Esophagus squamous epithelium (tissue), 5 donors: ENCODE measurements at places on chromosomes 2 and 18.

GRCh38 chr2:24375349-24376087 is 15.2 kb upstream of the ITSN2 start:
- no peak for DNase-seq

DNA sequence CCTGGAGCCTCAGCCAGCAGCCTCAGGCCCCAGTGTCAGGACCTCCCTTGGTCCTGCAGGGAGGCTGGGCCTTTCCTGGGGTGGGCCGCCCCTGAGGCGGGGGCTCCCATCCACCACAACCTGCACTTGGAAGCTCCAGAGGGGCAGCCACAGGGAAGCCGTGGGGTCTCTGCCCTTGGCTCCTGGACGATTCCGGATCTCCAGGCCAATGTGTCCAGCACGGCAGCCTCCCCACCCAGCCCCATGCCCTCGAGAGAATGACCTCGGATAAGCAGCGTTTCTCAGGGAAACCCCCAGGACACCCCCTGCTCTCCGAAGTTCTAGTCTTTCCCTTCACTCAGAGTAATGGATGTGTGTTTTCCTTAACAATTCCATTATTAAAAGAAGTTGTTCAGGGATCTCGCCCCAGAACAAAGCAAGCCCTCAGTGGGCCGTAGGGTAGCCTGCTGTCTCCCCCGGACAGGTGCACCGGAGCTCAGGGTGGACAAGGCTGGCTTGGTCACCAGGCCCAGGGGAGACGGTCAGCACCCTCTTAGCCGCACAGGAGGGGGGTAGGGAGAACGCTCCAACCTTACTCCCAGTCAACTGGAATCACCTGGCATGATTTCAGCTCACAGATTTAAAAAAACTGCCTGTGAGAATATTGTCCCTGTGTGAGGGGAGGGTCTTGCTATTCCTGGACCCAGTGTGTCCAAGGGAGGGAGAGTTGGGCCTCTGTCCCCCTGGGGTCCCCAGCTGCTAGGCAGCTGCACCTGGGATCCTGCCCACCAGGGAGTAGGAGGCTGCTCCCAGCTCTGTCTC is 72.2 kb upstream of the OTOS start:
- DNase-seq, result no peak

DNA sequence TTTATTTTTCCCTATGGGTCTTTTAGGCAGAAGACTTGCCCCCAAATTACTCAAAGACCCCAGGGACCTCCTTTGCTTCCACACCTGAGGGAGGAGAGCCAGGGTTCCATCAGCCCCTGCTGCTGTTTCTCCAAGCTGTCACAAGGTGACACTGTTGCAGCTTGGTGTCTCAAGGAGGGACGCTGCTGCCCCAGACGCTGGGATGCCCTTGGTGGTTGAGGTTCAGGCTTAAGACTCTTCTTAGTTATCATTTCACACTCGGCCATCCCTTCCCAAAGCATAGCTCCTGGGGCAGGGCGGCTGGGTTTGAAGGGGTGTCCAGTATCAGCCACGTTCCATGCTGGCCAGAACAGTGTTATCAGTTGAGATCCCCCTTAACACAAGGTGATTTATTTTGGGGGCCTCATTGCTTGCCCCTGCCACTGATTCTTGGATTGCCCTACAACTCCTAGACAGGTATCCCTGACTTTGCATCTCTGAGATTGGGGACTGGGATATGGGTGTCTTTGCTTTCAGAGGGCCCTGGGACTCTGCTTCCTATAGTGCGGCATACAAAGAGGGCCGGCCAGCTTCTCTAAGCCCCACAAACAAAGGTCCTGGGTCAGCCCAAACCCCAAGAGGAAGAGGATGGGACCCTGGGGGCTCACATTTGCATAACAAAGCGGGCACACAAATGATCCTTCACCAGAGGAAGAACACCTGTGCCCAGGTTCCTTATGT is 22.7 kb downstream of the GPR55 start:
- DNase-seq, result no peak

- DNase-seq, result no peak
These were observed 47.8 kb downstream of the KCTD18 start for GRCh38 chr2:200461846-200462710.

GRCh38 chr18:50806208-50806616 is 13.6 kb downstream of the MRO start:
- DNase-seq, result no peak

- DNase-seq, result no peak
These were observed 38.4 kb downstream of the TCF4 start for GRCh38 chr18:55549474-55550104.

DNA sequence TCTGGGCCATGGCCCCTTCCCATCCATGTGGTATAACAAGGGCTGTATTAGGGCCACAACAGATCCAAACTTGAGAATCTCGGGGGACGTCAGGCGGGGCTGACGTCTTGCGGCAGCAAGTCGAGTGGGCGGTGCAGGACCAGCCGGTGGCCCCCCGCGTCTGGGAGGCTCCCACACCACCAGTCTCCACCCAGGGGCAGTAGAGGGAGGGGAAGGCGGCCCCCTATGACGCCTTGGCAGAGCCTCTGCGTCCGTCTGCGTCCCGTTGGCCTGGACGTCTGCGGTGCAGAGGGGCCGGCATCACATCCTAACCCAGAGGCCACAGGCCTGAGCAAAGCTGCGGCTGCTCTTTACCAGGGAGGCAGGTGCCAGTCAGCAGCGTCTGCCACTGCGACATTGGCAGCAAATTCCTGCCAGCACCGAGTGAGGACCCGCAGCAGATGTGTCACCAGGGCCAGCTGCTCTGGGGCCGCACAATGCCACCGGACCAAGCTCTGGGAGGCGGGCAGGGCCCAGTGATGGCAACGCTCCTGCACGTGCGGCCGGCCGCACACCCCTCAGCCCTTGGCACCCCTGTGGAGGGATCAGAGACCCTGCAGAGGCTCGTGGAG is 73.8 kb downstream of the KCNG2 start:
- no peak for DNase-seq

GRCh38 chr2:64582774-64583340 is 58.7 kb downstream of the AFTPH start:
- DNase-seq, result no peak

GRCh38 chr18:23740105-23740830 is 51.0 kb downstream of the LAMA3 start:
- DNase-seq, result no peak

GRCh38 chr2:234796045-234796591 is 155.7 kb upstream of the SH3BP4 start:
- no peak for DNase-seq

DNA sequence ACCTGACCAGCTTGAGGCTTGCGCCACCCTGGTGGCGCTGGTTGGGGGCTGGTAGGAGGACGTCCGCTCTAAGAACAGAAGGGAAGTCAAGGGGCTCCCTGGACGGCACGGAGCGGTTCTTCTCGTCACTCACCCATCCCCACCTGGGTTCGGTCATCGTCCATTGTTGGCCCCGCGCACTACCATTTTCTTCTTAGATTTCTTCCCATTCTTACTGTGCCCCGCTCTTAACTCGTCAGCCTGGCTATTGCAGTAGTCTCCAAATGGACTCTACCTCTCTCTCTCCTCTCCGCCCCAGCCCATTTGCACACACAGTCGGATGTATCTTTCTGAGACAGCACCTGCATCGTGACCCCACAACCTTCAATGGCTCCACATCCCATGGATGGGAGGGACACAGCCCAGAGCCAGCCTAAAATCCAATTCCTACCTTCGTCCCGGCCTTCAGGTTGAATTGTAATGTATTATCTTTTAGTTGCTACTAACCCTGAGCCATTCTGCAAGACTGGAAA is 814 bp upstream of the RAB1A start:
- DNase-seq, result no peak

GRCh38 chr2:132515010-132515409 is 98.4 kb downstream of the GPR39 start:
- no peak for DNase-seq

GRCh38 chr2:158907926-158908456 is 60.4 kb upstream of the TANC1 start:
- DNase-seq, result no peak

DNA sequence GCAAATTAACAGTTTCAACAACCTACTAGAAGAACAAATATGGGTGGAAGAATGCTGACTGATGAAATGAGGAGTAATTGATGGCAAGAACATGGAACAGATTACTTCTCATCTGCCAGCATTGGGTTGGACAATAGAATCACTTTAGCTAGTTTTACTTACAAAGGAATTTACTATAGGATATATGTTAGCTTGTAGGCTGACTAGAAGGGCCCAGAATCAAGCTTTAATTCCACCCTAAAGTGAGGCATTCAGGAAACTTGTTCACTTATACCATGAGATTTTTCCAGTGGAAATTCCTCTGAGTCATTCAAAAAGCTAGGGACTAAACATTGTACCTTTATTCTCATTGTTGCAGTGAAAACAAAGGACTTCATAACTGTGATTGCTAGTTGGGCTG is 5.0 kb upstream of the ZSWIM2 start:
- DNase-seq, result no peak

DNA sequence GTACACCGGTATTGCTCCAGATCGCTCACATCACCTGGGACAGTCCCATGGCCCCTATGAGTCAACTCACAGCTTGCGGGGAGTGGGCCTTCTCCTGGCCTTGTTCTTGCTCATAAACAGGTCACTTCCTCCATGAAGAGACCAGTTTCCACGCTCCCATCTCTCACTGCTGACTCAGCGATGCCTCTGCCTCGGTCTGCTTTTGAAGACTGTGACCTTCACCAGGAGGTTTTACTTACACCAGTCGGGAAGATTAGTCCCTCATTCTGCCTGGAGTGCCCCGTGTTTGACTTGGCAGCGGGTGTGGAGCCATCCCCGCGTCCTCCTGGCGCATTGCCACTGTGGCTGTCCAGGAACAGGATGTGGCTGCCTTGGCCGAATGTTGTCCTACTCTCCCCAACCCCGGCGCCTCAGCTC is 159.8 kb downstream of the RHBDD1 start:
- DNase-seq, result no peak

DNA sequence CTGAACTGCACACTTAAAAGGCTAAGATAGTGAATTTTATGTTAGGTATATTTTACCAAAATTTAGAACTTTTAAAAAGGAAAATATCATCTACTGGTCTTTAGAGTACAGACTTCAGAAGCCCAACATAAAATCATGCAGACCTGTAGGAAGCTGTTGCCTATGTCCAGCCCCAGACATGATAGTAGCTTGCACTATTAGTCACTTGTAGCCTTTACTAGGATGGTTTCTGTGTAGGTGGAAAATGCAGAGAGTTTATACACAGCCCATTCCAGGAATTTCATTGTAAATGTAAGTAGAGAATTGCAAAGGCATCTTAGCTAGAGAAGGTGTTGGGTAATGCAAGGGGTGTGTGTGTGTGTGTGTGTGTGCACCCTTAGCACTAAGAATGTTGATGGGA is 640.2 kb downstream of the RNF144A start:
- DNase-seq, result no peak

DNA sequence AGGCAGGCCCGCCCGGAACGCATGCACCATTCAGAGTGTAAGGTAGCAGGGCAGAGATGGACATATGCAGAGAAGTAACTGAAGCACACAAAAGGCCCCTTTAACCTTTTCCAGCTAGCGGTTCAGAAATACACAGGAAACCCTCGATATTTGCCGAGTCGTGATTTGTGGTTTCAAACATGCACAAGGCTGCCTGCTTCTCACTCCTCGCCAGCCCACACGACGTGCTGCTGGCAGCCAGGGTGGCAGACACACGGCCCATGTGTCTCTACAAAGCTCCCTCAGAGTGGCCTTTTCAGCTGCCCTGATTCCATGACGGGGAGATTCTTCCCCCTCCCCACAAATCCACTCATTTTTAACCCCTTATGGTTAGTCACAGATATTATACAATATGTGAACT is 23.6 kb downstream of the ZBTB7C start:
- no peak for DNase-seq

DNA sequence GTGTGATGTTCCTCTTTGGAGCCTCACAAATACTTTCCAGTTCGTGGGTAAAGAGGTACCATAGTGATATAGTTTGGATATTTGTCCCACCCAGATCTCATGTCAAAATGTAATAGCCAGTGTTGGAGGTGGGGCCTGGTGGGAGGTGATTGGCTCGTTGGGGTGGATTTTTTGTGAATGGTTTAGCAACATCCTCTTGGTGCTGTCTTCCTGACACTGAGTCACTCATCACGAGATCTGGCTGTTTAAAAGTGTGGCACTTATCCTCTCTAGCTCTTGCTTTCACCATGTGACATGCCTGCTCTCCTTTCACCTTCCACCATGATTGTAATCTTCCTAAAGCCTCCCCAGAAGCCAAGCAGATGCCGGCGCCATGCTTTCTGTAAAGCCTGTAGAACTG is 3.0 kb upstream of the CCDC93 start:
- no peak for DNase-seq

DNA sequence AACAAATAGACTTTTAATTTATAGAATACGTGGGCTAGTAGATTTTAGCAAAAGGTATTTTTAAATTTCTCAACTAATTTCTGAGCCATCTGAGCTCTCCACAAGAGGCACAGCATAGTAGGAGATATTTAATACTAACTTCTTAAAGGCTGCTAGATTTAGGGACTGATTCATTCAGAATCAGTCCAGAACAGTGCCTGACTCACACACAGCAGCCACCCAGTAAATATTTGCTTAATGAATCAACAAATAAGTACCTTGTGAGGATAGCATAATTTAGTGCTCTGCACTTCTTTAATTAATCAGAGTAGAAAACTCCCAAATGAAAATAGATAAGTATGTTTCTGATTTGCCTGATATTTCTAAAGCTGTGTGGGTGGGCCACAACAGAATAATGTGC is 35.6 kb upstream of the SYT4 start:
- DNase-seq, result no peak

- DNase-seq, result no peak
These were observed 122.5 kb downstream of the SOCS6 start for GRCh38 chr18:70411307-70411706.

DNA sequence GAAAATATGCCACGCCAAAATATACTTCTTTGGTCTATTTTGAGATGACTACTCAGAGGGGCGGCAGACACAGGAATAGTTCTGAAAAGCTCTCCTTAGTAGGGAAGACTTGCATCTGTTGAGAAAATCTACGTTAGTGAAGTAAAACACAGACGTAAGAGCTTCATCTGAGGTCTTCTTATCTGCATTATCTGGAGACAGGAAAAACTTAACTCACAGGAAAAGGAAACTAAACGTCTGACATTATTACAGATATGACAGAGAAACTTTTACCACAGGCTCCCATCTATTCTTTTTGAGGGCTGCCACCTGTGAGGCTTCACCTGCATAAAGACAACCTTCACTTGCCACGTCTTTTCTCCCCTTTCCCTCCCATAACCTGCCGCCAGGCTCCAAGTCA is 1295.7 kb downstream of the LRP1B start:
- DNase-seq, result no peak

DNA sequence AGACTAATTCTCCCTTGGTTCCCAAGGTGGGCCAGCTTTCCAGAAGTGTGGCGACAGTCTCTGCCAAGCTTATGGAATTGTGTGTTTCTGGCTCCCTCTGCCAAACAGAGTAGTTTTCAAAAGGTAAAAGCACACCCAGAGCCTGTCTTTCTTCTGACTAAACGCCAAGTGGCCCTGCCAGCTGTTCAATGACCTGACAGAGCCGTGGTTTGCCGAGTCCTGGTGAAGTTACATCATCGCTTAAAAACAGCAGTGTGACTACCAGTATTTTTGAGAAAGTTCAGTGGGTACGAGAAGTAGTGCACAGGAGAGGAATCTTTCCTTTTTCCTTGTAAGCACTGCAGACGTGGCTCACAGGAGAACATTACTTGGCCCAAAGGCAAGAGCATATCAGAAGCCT is 1.9 kb downstream of the PER2 start:
- DNase-seq, result no peak
